ENCODE measurements at places on chromosomes 4 and X.

DNA sequence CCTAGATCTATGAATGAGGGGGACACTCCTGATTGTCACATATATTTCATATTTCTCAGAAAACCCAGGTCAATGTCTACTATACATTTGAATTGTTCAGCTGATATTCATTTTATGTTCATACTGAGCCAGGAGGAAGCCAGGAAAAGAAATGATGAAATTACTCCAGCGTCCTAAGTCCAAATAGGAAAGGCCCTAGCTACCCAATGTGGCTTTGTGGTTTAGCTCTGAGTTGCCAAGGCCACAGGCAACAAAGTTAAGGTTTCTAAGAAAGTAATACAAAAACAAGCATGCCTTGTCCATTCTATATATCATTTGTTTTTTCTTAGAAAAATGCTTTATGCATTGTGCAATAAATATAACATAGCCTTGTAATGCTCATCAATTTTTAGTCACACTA is 4.5 kb upstream of the CSN2 start:
- DNase-seq, result no peak

DNA sequence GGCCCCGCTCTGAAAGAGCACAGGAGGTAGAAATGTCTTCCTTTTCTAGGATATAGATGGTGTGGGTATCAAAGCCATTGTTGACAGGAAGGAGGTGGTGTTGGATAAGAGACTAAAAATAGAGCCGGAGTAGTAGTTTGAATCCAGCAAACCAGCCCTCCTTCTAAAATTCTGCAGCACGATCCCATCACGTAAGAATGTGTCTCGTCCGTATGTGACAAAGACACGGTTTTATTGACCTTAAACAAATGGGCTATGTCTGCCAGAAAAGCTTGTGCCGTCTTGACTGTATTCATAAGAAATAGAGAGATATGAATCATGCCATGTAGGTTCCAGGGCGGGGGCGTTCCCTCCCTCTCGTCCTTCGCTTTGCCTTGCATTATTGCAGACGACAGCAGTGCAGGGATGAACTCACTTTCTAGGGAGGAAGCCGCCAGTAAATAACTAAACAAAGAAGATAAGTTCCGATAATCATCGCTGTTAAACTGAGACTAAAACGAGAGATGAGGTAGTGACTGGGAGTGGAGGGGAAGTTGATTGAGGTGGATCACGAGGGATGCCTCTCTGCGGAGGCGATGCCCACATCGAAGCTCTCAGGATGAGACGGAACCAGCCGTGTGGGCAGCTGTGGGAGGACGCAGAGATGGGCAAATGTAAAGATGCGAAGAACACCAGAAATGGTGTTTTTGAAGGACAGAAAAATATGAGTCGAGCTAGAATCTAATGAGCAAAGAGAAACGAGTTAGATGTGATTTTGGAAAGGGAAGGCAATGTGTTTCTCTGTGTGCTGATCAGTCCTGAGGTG is 3.4 kb downstream of the TENM3 start:
- DNase-seq, result no peak

GRCh38 chrX:97907791-97908190 is 1024.1 kb downstream of the RPA4 start:
- DNase-seq, result no peak

GRCh38 chr4:65416891-65417290 is 253.4 kb downstream of the EPHA5 start:
- no peak for DNase-seq

GRCh38 chr4:151045907-151046306 is 30.8 kb upstream of the LRBA start:
- no peak for DNase-seq

DNA sequence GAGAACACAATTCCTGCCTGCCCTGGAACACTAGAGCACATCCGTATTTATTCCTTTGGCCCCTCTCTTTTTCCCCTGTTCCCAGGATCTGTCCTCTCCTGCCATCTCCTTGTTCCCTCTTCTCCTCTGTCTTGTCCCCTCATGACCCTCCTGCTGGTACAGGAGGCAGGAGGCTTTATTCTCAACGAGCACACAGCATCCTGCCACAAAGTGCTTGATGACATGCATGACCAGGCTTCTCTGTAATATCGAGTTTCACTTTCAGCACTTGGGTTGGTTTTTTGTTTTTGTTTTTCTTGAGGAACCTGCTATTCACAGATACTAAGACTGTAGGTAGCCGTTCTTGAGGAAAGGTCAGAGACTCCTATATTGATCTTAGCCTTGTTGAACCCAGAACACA is 35.3 kb downstream of the NALF2 start:
- DNase-seq, result no peak

DNA sequence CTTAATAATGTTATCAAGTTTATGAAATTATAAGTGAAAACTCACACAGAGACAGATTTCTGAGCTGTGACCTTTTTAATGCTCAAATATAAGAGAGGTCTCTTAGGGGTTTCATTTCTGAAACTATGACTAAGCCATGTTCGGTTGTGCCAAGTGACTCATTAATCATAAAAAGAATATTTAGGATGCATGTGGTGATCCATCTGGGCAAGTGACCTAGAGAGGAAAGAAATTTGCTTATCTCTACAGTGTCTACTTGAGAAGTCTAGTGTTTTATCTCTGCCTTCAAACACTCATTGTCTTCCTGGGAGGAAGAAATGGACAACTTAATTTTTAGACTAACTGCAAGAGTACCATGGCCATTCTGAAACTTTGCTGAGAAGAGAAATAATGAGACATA is 545.3 kb upstream of the GRID2 start:
- DNase-seq, result no peak

DNA sequence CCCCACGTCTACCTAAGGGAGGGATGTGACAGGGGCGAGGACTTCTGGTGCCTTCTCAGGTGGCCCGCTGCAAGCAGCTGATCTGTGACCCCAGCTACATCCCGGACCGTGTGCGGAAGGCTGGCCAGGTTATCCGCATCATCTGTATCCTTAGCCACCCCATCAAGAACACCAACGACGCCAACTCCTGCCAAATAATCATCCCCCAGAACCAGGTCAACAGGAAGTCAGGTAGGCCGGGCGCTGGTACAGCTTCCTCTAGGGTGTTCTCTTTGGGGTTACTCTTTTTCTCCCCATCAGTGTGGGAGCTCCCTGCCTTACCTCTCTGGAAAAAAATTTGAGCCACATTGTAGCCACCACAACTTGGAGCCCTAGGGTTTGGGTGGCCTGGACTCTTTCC is 2.4 kb upstream of the FAM50A start:
- DNase-seq, result no peak

- no peak for DNase-seq
Measured at GRCh38 chrX:17662391-17662790, 74.9 kb upstream of the SCML1 start.

DNA sequence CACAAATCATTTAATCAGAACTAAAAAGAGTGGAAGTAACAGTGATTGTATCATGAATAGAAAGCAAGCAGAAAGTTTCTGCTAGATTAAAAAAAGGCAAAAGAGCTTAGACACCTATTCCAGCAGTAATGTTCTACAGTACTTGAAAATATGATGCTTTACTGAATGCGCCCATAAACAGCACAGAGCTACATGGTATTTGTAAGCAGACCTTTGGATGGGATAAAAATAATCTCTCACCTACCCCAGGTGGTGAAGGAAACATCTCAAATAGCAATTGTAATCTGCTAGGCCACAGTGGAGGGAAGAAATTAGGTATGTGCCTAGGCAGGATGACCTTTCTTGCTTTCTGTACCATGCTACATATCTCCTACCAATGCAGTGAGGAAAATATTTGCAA is 280.9 kb upstream of the PRKX start:
- DNase-seq, result no peak

GRCh38 chr4:165118256-165118909 is 5.7 kb upstream of the TMEM192 start:
- no peak for DNase-seq

DNA sequence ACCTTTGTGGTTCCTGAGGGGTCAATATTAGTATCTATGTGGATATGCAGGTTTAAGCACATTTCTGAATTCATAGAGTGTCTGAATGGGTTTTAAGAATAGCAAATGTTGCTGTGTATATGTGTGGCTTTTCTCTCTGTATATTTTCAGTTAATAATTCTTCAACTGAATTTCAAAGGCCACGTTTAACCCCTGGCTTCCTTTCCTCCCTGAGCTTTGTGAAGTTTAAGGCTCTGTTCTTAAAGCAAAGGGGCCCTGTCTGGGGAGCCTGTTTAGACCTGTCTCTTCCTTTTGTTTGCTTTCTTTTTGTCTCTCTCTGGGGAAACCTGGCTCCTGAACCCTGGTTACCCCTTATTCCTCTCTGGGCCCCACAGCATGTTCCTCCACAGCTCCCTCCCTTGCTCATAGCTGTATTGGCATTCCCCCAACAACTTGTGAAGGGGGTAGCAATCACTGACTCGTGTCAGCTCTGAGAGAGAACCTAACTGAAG is 139.1 kb downstream of the COL4A6 start:
- DNase-seq, result no peak

DNA sequence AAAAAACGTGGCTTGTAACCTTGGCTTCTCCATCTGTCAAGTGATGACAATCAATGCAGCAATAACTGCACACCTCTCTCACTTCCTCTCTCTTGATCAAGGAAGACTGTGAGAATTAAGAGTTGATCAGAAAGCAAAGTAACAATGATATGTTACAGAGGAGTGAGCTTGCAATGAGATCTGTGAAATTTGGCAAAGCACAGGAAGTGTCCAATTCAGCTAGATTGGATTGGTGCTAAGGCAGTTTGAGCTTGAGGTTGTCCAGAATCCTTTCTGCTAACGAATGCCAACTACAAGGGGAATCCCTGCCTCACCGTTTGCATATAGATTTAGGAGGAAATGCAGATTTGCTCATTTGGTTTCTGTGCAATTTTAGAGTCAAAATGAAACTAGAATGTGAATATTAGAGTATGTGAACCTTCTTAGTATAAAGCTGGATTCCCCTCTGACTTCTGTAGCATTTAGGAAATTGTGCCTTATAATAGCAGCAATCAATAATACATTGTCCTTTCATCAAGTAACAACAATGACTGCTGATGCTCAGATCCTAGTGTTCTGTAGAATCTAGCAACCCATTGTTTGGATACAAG is 346.4 kb downstream of the PTTG2 start:
- DNase-seq, result peak; percentile 28

- DNase-seq, result no peak
Measured at GRCh38 chr4:4415806-4416805, 29.2 kb downstream of the NSG1 start.

DNA sequence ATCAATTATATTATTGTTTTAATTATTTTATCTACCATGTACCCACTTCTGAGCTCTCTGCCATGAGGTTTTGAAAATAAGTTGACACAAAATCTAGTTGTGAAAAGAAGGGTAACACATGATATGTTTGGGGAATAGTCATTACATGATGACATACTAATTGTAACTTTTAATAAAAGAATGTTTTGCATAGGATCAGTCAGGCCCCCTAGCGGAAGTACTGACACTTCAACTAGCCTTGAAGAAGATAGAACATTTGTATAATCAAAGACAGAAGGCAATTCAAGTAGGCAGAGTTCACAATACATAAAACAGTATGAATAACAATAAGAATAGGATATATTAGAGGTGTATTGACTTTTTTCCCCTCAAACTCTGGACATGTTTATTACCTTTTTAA is 1191.0 kb upstream of the AGA start:
- DNase-seq, result no peak

DNA sequence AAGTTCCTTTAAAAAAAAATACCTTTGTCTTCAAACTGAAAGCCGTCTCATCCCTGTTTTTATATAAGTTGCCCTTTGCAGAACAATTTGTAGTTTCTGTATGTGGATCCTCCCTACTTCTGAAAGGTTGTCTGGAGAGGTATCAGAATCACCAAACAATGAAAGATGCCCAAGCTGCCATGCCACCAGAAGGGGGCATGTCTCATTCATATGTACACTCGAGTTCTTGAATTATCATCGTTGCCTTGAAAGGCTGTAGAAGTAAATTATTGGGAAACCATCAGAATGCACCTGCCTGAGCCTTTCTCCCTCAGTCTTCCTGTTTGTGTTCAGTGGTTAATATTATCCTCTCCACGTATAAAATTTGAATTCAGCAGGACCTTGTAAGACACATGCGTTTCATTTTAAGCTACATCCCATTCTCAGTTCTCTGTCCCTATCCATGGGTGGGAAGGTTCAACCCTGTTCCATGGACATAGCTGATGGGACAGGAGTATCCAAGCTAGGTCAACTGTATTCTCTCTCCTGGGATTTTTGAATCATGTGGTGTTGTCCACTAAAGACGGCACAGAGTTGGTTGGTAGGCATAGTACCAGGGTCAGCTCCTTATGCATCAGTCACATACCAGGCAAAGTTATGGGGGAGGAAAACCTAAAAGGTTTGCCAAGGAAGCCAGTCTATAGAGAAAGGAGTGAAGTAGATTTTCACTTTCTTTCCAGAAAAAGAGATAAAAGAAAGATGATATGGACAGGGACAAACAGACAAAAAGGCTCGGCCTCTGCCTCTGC is 24.0 kb downstream of the GALNT7 start:
- no peak for DNase-seq

DNA sequence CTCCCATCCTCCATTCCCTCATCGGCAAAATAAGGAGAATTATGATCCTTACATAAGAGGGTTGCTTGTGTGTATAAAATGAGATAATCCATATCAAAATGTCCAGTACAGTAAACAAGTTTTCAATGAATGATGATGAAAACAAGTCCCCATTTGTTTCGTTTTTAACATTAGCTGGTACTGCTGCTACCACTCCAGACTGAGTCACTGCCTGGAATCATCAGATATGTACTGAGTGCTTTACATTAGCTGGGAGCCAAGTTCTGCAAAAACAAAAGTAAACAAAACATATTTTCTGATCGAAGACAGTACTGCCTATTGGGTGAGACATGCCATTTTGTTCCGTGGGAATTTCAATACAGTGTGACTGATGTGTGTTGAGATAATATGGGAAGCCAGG is 123.2 kb upstream of the IGFBP7 start:
- DNase-seq, result no peak

- no peak for DNase-seq
Measured at GRCh38 chrX:110588164-110588563, 207.5 kb downstream of the CHRDL1 start.

- DNase-seq, result no peak
Measured at GRCh38 chr4:31692399-31692940, 972.3 kb downstream of the PCDH7 start.

GRCh38 chr4:4267981-4268380 is 20.0 kb upstream of the TMEM128 start:
- DNase-seq, result no peak
